ENCODE measurements at places on chromosomes 3 and 15.

- no peak for DNase-seq
Measured at GRCh38 chr3:150130404-150131100, 159.9 kb upstream of the PFN2 start.

- no peak for DNase-seq
Measured at GRCh38 chr3:187186801-187187421, 10.4 kb upstream of the RTP1 start.

- no peak for DNase-seq
Measured at GRCh38 chr15:101004986-101005747, 86.0 kb downstream of the LRRK1 start.

DNA sequence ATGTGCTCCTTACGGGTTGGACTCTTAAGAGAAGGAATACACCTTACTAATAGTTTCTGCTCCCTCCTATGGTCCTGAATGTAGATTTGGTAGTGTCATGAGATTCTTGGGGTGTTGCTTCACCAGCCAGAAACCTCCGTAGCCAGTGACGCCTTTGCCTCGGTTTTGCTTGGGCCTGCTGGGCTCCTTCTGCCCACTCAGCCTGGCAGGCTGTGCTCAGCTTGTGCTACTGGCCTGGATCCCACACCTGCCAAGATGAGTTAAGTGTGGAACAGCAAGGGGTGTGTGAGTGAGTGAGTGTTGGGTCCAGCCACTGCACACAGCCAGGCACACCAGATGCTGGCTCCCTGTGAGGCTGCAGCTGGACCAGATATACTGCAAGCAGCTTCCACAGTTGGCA, 560.1 kb downstream of the NLGN1 start:
- DNase-seq: no peak

DNA sequence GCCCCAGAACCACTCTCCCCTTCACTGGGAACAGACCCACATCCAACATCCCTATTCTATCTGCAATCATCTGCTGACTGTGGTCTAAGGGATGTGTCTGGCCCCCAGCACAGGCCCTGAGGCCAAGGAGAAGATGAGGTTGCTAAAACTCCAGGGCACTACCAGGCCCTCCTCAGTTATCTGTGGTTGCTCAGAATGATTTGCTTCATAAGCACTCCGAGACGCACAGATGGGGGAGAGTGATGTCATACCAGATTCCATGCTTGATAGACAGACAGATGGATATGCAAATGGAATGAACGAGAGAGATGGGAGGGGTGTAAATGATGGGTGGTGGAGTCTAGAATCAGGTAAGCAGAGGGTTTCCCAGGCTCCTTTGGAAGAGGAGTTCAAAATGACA, 57.8 kb downstream of the CEMIP start:
- DNase-seq: no peak

- no peak for DNase-seq
Measured at GRCh38 chr3:99845331-99845730, 27.7 kb downstream of the CMSS1 start.

GRCh38 chr15:84955089-84955848, 26.4 kb upstream of the PDE8A start:
- no peak for DNase-seq

- no peak for DNase-seq
Measured at GRCh38 chr15:94237903-94238302, 6.5 kb downstream of the MCTP2 start.

- DNase-seq: peak; percentile 49
Measured at GRCh38 chr3:48194446-48195071, 6.3 kb upstream of the CDC25A start.

DNA sequence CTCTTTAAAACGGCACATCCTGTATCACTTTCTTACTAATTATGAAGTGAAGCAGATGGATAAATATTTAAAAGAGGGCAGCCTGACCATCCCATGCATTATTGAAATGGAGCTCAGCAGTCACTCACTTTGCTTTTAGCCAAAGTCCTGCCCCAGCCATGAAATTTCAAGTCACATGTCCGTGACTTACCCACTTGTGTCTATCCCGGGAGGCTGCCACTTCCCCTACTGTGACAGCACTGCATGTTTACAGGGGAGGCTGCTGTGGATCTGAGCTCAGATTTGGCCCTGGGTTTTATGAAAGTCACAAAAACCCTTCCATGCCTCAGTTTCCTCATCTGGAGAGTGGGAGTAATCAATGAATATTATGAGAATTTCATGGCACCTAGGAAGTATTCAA, 17.9 kb upstream of the LRRK1 start:
- DNase-seq: no peak

DNA sequence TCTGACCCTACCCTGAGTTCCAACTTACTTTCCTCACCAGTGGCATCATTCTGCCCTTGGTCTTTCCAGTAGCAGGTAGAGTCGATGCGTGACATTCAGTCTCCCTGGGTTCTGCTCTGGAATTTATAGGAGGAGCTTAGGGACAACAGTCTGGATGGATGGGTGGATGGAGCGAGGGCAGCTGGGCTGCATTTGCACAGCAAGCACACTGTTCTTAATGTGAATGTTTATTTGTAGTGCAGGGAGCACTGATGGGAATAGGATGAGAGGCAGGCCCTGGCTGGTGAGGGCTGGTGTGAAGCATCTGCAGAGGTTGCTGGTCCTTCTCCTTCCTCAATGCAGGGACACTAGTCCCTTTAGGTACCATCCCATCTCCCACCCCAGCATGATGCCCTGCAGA, 176.2 kb downstream of the EPHB1 start:
- DNase-seq: no peak

DNA sequence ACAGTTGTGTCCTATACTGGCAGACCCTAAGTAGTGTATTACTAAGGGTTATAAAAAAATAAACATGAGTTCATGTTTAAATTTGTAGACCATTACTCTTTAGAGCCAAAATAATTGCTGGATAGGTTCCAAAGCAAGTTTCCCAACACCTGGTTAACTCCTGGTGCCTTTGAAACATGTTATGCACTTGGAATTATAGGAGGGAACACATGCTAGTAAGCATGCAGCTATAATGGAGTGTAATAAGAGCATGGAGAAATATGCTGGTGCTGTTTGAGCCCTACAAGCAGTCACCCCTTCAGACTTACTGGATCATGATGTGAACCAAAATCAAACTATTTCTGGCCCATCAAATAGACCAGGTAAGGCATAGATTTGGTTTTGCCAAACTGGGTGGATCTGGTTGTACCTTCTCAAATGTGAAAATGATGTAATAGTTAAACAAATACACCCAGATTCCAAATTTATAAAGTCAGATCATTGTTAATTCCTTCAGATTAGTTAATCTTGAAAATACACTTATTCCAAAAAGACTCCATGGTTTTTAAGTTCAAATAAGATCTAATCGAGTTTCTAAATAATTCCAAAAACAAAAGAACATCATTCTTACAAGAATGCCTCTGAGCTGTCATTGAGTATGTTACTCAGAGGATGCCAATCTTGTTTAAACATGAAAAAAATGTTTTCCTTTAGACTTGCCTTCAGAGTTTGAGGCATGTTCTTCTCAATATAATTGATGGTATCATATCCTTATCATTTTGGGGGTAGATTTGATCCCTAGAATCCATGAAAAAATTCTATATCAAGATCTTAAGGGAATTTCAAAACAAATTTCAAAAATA, 69.3 kb downstream of the LRRC28 start:
- DNase-seq: no peak

- no peak for DNase-seq
Measured at GRCh38 chr3:65836047-65836446, 202.7 kb downstream of the MAGI1 start.

Data from hematopoietic multipotent progenitor cell treated with erythropoietin and hydrocortisone succinate and interleukin-3 and kit ligand, for 17 days (in vitro differentiated cells).